Hepatocyte (in vitro differentiated cells): ENCODE measurements at places on chromosomes 13 and 19. TPM values are rescaled to one million over a fixed set of nuclear protein-coding genes. Genes with fewer than 3 reads are reported as not detected.

Gene KLK15
- not detected in 2 replicates for total RNA-seq

DNA sequence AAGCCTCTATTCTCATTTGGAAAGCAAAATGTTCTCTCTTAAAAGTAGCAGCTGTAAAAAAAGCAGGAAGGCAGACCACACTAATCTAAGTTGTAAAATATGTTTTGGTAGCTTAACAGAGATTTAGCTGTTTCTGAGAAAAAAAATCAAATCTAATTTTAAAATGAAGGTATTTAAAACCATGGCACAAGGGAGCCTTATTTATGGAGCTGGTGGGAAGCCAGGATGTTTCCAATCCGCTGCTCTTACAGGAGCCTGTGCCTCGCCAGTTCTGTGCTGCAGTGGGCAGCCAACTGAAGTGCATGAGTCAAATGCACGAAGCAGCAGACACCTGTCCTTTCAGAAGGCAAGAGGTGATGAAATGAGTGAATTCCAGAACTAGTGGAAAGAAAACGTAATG is 28.2 kb downstream of the GPC6 start:
- no peak overlapping the region for H3K27ac ChIP-seq
- H3K4me3 ChIP-seq: no peak overlapping the region
- no peaks in the 10 kb centered on the region for H3K36me3 ChIP-seq
- peaks cover 3% of the 10 kb centered on the region for H3K4me1 ChIP-seq
- no peaks in the 10 kb centered on the region for H3K27me3 ChIP-seq

GRCh38 chr19:17841810-17842662 is 5.7 kb downstream of the JAK3 start:
- DNase-seq: peak; percentile 90
- H3K4me1 ChIP-seq: peaks cover 5% of the 10 kb centered on the region
- H3K36me3 ChIP-seq: no peaks in the 10 kb centered on the region

DNA sequence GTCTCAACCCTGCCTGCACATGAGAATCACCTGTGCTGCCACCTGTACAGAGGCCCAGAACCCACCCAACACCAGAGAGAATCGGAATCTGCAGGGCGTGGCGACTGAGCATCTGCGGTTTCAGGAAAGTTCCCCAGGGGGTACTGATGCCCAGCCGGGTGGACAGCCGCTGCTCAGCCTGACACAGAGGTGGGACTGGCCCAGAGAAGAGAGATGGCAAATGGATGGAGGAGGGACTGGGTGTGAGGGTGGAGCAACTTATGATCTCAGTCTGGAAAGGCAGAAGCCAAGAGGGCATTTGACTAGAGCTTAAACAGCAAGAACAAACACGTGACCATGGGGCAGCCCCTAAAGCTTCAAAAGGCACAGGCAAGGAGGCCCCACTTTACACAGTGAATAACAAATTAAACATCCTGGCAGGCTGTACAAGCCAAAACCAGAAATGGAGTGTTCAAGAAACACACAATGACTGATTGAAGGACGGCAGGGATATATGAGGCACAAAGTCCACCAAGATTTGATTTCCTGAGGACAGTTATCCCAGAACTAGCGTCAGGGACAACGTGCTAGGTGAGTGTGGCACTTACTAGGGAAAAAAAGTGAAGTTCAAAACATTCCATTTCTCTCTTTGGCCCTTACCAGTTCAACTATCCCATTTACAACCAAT is 3.1 kb downstream of the RANBP3 start:
- peaks cover 34% of the 10 kb centered on the region for H3K4me1 ChIP-seq
- no peak overlapping the region for H3K4me3 ChIP-seq
- peak; percentile 85 for DNase-seq
- H3K27me3 ChIP-seq: no peaks in the 10 kb centered on the region
- H3K27ac ChIP-seq: peak overlapping the region; percentile 87
- no peaks in the 10 kb centered on the region for H3K36me3 ChIP-seq

Gene RFPL4A
- not detected in 2 replicates for total RNA-seq

Gene TIMM29
- total RNA-seq: 19.4 and 36.2 TPM in 2 replicates

Gene APOC1
- total RNA-seq: 330 and 390 TPM in 2 replicates

GRCh38 chr19:13484166-13484565 is 22.1 kb downstream of the CACNA1A start:
- no peaks in the 10 kb centered on the region for H3K4me1 ChIP-seq
- no peak overlapping the region for H3K4me3 ChIP-seq
- no peak overlapping the region for H3K27ac ChIP-seq
- no peaks in the 10 kb centered on the region for H3K36me3 ChIP-seq
- DNase-seq: no peak
